NCI-H446 (cell line): ENCODE measurements at places on chromosomes 2 and 18.

DNA sequence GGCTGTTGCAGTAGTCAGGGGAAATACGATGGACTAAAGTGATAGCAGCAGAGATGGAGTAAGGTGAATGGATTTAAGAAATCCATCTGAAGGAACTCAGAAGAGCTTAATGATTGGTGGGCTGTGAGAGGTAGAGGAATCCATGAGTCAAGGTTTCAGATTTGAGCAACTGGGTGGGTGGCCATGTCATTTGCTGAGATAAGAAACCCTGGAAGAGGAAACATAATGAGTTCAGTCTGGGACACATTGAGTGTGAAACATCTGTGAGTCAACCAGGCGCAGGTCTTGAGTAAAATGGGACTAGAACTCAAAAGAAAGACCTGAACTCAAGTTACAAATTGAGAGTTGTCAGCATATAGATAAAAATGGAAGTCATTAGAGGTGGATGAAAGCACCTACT, 19.7 kb upstream of the ASNSD1 start:
- no peak for DNase-seq

DNA sequence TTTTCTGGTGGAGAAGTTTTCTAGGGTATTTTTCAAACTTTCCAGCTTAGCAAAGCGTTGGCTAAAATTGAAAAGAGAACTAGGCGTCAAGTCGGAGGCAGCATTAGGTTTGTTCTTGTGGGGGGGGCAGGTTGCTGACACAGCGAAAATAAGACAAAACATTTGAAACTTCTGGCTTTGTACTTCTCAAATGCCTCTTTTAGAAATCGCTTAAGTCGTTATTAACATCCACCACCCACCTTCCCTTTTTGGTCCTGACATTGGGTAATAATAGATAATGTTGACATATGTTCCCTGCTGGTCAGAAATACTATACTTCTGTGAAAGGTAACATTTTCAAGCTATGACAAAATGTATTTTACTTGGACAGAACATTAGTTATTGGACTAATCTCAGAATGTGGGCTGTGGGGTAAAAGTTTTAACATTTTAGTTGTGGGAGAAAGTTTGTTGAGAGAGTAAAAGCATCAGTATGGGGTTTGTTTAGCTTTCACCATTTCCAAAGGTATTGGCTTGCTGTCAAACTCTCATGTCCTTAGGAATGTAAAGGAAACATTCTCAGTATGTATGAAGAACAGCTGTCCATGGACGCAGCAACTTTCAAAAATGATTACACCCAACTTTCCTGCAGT, 88.1 kb upstream of the ZEB2 start:
- DNase-seq, result no peak

DNA sequence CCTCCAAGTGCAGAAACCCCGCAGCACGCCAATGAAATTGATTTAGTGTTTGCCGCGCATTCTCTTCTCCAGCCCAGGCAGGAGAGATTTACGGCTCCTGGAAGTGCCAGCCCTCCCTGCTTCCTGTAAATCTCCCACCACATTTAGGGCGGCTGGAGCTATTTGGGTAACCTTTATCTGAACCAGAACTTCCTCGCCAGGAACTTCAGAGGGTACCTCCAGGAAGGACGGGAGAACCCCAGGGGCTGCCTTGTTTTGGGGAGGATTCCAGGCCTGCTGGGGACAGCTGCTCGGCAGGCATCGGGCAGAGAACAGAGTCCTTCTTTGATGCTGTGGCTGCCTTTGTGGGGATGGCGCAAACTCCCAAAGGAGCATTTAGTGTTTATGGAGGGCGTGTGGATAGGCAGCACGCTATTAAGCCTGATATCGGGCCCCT, 122.0 kb upstream of the MYCN start:
- DNase-seq, result no peak

DNA sequence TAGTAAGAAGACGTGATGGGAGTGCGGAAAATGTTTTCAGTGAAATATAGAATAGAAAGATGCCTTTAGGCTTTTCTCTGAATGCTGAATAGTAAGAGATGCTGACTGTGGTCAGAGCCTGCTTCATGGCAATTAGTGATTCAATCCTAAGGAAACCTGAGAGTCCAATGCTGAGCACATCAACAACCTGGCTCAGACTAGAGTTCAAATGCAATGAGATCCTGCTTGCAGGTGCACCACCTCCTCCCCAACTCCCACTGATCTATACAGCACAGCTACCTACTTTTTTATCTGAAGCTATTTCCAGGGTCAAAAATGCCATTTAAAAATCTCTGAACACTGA, 65.4 kb downstream of the AAK1 start:
- DNase-seq, result no peak

DNA sequence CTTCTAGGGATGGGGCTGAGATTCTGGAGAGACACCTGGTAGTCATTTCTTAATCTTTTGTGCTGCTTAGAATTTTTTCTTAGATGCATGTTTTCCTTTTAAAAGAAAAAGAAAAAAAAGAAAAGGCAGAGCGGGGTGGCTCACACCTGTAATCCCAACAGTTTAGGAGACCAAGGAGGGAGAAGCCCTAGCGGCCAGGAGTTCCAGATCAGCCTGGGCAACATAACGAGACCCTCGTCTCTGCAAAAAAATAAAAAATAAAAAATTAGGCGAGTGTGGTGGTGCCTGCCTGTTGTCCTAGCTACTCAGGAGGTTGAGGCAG, 46.0 kb upstream of the ATP6V1B1 start:
- no peak for DNase-seq

- DNase-seq, result no peak
Observed at GRCh38 chr2:168896783-168897182, 4.3 kb upstream of the G6PC2 start.

GRCh38 chr2:58081000-58081399, 34.4 kb downstream of the VRK2 start:
- DNase-seq, result no peak

DNA sequence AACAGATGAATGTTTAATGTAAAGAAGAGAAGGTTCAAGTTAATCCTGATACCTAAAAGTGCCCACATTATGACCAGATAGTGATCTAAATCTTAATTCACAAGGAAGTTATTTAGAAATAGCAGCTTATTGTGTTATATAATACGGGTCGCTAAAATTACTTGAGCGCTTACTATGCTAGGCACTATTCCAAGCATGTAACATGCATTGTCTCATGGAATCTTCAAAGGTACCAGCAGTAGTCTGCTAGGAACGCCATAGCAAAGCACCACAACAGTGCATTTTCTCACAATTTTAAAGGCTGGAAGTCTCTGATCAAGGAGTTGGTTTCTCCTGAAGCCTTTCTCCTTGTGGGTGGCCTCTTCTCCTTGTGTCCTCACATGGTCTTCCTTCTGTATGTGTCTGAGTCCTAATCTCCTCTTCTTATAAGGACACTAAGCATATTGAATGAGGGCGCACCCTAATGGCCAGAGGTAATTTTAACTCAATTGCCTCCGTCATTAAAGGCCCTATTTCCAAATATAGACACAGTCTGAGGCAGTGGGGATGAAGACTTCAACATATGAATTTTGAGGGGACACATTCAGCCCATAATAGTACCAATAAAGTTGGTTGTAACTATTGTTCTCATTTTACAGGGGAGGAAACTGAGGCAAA, 118.4 kb downstream of the LRRC30 start:
- DNase-seq, result no peak

GRCh38 chr2:229910147-229910831, 11.5 kb downstream of the TRIP12 start:
- DNase-seq, result no peak

GRCh38 chr2:74515981-74516633, 1.9 kb downstream of the TLX2 start:
- DNase-seq, result no peak

GRCh38 chr2:2941205-2941604, 436.4 kb downstream of the EIPR1 start:
- no peak for DNase-seq

- DNase-seq, result no peak
Observed at GRCh38 chr2:185807351-185807750, 68.7 kb downstream of the FSIP2 start.

DNA sequence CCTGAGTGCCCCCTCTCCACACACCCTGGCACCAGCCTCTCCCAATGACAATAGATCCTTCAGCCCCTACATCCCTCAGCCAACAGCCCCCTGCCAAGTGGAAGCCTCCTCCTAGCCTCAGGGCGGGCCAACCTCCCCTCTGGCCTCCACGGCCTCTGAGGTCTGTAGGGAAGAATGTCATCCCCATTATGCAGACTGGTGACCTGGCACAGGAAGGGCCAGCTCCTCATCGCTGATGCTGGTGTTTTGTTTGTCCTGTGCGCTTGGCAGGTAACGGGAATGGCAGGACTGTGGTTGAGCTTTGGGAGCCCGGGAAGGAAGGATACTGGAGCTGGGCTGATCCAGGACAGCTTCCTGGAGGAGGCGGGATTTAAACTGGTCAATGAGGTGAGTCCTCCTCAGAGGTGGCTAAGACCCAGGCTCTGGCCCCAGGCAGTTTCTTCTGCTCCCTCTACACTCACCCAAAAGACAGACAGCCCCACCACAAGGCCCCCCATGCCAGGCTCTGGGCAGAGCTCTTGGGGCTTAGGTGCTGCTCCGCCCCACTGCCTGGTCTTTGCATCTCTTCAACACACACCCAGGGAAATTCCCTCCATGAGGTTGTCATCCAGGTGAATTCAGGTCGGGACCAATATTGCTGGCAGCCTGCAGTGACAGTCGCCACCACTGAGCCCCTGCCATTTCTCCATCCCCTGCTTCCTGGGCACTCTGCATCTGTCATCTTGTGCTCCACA, 75.2 kb upstream of the SMAD7 start:
- no peak for DNase-seq

DNA sequence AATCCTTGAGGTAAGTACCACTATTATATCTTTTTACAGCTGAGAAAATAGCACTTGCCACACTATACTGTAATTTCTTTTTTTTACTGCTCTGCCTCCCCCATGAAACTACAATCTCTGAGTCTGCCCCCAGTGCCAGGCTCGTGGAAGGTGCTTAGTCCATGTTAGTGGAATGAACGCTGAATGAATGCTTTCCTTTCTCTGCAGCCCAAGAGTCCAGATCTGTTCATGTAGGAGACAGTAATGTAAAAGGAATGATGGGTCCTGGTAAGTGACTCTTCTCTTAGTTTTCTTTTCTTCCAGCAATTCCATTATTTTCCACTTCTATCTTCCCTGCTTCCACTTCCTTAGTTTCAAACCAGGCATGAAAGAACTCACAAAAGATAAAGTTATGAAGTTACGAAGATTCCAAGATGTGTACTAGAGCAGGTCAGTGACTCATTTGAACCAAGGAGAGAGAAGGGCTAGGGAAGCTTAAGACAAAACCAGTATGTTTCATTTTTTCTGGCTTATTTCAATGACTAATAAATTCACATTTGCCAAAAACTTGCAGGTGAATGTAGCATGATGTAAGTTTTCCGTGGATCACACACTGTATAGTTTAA, 46.0 kb downstream of the ARHGEF33 start:
- no peak for DNase-seq

- DNase-seq, result no peak
Observed at GRCh38 chr2:105802587-105802986, 57.9 kb downstream of the NCK2 start.

GRCh38 chr2:187612857-187613256, 58.6 kb upstream of the TFPI start:
- no peak for DNase-seq

DNA sequence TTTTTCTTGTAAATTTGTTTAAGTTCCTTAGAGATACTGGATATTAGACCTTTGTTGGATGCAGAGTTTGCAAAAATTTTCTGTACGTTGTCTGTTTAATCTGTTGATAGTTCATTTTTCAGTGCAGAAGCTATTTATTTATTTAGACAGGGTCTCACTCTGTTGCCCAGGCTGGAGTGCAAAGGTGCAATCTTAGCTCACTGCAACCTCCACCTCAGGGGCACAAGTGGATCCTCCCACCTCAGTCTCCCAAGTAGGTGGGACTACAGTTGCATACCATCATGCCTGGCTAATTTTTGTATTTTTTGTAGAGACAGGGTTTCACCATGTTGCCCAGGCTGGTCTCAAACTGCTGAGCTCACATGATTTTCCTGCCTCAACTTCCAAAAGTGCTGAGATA, 568.2 kb upstream of the REG3G start:
- DNase-seq, result no peak
